ENCODE measurements at places on chromosomes 3 and 15.
A peak's percentile ranks its signal among the peaks of the same experiment; 100 is the strongest.

GRCh38 chr3:52450489-52451236 is 3.2 kb downstream of the TNNC1 start:
- no peak for DNase-seq

- DNase-seq, result no peak
These were observed 36.4 kb upstream of the ABHD2 start for GRCh38 chr15:89051875-89052274.

DNA sequence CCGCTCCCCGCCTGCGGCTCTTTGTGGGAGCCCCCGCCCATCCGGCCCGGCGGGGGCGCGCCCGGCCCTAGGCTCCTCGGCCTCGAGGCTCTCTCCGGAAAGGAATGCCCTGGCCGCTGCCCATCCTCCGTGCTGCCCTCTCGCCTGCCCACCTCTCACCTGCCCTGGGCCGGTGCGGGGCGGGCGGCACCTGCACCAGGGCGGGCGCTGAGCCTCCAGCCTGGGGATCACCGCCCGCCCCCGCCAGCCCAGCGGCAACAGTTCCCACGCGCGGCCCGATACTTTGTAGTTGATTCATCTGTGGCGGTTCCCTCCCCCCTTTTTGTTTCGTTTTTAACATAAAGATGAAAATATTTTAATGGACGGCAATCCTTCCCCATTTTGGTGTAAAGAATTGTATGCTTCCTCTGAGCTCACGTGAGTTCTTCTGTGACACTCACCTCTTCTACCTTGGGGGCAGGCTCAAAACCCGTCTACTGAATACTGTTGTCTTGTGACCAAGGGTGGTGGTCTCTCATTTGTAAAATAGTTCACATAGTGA is 1.9 kb downstream of the KLF13 start:
- no peak for DNase-seq

DNA sequence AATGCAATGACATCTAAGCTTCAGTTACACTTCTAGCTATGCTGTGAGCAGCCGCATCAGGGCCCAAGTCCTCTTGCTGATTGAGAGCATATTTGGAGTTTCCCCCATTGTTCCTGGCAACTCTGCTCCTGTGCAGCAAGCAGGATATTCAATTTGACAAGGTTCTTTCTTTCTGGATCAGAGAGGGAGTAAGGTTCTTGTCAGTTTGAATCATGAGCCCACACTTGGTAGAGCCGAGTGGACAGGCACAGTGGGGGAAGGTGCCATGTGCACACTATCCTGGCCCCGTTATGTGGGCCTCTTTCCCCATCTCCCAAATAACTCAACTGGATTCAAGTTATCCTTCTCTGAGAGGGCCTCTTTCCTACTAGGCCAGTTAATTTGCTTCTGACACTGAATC is 385.4 kb downstream of the ZIC1 start:
- no peak for DNase-seq

- no peak for DNase-seq
These were observed 216.9 kb downstream of the ZBTB20 start for GRCh38 chr3:114929971-114930732.

GRCh38 chr3:58586776-58587192 is 9.6 kb upstream of the FAM107A start:
- DNase-seq, result no peak

- no peak for DNase-seq
These were observed 1022.9 kb downstream of the MCTP2 start for GRCh38 chr15:95254263-95254662.

GRCh38 chr3:36761779-36762178 is 2.6 kb downstream of the DCLK3 start:
- DNase-seq, result no peak

GRCh38 chr15:96320703-96321638 is 9.5 kb upstream of the NR2F2 start:
- no peak for DNase-seq

GRCh38 chr15:34673241-34673640 is 81.6 kb downstream of the GJD2 start:
- DNase-seq, result no peak

GRCh38 chr3:96994988-96995387 is 180.6 kb downstream of the EPHA6 start:
- no peak for DNase-seq

DNA sequence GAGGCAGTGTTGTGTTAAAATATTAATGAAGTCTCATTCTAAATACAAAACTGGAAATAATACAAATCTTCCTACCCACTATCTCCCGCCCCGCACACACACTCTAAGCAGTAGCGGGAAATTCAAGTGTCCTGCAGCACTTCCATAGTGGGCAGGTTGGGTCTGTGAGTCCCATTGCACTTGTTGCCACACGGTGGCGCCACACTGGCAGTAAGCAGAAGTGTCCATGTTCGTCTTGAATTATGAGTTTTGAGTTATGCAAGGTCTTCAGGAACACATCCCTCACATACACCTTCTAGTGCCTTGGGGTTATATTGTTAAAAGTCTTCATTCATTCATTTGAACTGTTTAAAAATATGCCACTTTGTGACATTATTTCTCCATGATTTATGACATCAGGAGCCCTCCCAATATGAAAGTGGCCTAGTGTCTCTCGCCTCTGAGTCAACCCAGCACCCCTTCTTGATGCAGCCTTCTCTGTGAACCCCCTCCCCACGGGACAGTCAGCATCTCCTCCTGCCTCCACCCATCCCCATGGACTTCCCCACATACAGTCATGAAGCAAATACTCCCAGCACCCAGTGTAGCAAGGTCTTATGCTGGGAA is 17.6 kb upstream of the CCDC174 start:
- peak; percentile 72 for DNase-seq

- DNase-seq, result no peak
These were observed 63.4 kb downstream of the OPA1 start for GRCh38 chr3:193656445-193656844.

- no peak for DNase-seq
These were observed 2.0 kb downstream of the C2CD4A start for GRCh38 chr15:62068810-62069167.

DNA sequence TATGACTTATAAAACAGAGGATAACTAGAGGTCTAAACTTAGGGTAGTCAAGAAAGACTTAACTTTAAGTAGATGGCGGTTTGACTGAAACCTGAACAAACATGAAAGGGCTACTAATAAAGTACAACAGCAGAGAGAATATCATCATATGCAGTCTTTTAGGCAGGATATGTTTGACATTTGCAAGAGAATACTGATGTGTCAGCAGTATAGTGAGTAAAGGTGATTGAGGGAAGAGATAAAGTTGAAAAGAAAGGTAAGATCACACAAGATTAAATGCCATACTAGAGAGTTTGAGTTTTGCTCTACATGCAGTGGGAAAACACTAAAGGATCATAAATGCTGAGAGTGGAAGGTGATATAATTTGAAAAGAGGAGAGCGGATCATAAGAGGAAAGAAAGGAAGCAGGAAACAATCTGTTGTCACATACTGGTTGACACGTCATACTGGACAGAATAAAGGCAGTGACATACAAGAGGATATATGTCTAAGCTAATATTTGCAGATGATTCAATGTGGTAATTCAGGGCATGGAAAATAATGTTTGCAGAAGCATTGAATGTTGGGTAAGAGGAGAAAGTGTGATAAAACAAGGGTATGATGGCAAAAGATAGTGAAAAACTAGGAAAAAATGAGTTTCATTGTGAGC is 223.0 kb downstream of the EPHA6 start:
- DNase-seq, result no peak

- DNase-seq, result no peak
These were observed 84.8 kb upstream of the KLHL25 start for GRCh38 chr15:85879334-85880163.

- no peak for DNase-seq
These were observed 39.0 kb downstream of the ARHGEF3 start for GRCh38 chr3:56762718-56763117.

- no peak for DNase-seq
These were observed 342.8 kb downstream of the TBC1D5 start for GRCh38 chr3:17399586-17399985.

GRCh38 chr15:60648928-60649679 is 170.2 kb upstream of the ICE2 start:
- no peak for DNase-seq

DNA sequence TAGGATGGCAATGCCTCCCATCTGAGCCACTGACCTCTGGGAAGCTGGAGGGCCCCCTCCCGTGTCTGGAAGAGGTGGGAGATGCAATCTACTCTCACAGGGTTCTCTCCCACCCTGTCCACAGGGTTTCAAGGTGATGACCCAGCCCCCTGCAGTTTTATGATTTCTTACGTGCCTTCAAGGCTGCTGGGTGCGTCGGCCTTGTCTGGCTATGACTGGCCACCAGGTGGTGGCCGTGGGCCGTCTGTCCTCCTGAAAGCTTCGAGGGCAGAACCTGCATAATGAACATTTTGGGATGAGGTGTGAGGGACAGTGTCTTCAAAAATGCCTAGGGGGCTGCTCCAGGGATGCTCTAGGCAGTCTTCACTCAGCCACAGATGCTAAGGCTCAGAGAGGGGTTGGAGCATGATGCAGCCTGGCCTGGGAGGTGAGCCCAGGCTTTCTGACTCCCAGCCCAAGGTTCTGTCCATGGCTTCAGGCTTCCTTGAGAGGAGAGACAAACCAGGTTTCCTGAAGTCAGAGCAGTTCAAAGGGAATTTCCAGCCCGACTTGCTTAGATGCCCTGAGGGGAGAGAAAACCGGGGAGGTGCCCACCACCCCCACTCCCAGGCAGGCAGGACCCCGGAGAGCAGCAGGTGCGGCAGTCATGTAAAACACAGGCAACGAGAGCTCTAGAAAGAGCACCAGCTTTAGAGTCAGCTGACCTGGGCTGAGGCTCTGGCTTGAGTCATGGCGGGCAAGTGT is 18.7 kb downstream of the ISG20 start:
- no peak for DNase-seq

Measured in HL-60 (cell line).